ENCODE measurements at places on chromosomes 5 and 9.

DNA sequence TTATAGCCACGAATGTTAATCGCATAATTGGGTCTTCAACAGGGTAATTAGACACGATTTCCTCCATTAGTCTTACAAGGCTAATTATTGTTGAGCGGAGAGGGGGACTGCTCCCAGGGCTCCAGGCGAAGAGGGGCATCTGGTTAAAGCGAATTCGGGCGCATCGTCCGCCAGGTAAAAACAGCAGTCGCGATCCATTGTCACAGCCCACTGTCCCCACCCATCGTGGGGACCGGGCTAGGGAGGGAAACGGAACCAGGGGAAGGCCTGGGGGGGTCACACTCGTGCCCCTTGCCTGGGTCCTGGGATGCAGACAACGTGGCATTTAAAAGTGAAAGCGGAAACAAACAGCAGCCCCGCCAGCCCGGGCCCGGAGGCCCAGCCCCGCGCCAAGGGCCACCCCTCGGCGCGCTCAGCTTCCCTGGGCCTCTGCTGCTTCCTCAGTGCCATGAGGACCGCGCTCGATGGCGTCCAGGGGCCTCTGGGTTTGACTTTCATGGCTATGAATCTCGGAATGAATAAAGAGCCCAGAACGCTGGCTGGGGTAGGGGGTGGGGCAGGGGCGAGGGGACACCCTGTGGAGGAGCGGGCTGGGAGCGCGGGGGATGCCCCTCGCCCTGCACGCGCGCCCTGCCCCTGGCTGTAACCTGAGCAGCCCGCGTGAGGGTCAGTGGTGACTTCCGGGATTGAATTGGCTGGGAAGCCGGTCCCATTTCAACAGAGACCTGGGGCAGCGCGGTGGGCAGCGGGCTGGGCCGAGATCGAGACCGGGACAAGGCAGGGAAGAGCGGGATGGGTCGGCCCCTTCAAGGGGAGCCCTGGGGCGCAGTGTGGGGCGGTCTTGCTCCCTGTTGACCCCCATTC, 99.9 kb downstream of the GTF3C4 start:
- DNase-seq: peak; percentile 27

- DNase-seq: no peak
Observed at GRCh38 chr5:110257971-110258370, 468.5 kb downstream of the TMEM232 start.

GRCh38 chr9:136509549-136509948, 26.7 kb upstream of the SEC16A start:
- no peak for DNase-seq

DNA sequence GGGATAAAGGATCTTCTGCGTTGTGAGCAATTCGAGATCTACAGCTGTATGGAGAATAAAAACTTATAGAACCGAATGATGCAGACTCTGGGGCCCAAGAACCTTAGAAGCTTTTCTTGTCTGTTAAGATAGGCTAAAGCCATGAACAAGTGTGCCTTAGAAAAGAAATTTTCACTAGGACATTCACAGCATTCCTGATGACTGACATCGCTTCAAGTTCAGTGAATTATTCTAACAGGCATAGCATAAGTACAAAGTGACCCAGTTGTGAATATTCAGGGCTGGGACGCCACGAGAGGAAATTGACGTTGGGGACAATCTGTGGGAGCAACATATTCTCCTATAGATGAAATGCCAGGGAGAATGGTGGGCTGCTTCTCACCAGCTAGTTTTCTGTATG, 32.0 kb upstream of the PANK3 start:
- DNase-seq: no peak

- DNase-seq: no peak
Observed at GRCh38 chr5:95808686-95809413, 13.7 kb downstream of the GLRX start.

DNA sequence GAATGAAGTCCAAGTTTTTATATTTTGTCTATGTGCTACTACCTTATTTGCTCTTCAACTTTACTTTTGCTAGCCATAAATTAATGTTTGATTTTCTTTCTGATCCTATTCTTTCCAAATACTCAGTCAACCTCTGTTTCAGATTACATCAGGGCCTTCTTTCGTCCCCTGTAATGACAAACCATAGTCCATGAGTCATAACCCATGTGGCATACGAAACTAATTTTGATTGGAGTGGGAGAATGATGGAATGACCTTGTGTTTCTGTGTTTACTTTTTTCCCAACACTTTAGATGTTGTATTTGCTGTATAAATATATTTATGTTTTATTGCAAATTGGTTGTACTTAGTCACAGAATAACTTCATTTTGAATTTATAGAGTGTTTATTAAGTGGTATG, 1043.1 kb downstream of the DTWD2 start:
- DNase-seq: no peak

DNA sequence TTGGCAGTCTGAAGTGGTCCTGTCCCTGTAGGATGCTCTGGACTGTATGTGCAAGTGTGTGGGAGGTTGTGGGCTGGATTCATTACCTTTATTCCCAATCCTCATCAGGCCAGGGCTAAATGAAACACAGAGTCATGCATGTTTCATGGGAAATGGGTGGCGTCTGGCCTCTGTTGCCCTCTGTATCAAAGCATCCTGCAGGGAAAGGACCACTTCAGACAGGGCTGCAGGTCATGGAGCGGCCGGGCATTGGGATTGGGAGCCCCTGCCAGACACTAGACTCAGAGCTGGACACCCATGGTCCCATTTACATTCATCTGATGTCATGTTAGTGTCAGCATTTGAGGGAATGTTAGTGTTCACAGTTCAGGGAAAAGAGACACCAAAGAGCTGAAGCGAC, 53.8 kb downstream of the UBE2QL1 start:
- no peak for DNase-seq

GRCh38 chr5:45440466-45440865, 255.7 kb downstream of the HCN1 start:
- DNase-seq: no peak

- no peak for DNase-seq
Observed at GRCh38 chr5:29262339-29263123, 1931.0 kb upstream of the CDH6 start.

DNA sequence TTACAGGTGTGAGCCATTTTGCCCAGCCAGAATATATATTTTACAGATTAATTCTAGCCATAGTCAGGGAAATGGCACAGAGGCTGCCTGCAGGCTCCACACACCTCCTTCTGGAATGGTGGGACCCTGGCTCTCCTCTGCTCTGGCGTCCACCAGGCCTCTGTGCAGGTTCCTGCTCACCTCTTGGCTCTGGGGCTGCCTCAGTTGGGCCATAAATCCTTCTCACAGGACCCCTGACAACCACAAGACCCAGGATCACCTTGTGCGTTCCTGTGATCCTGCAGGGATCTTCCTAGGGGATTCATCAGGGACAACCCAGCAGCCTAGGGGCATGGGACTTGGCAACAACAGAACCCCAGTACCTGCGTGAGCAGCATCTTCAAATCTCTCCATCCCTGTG, 93.0 kb upstream of the FSTL4 start:
- no peak for DNase-seq

- no peak for DNase-seq
Observed at GRCh38 chr9:35689542-35690293, at the start of gene TPM2. Gene TPM2, minus strand, starts transcription at chr9:35689925. Its CDS starts 108 bp downstream, at chr9:35689817.

DNA sequence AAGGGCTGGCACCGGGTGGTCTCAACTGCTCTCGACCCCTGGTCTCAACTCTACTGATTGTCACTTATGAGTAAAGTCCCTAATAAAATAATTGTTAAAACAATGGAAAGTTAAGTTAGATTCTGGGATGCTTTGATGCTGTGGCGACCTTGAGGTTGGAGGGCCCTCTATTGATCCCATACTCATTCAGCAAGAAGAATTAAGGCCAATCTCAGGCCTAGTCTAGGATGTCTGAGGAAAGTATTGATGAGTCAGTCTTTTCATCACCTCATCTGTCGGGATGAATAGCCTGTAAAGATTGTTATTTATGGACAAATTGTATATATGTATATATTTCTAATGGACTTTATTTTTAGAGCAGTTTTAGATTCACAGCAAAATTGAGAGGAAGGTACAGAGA, 50.8 kb downstream of the WDR36 start:
- DNase-seq: no peak

DNA sequence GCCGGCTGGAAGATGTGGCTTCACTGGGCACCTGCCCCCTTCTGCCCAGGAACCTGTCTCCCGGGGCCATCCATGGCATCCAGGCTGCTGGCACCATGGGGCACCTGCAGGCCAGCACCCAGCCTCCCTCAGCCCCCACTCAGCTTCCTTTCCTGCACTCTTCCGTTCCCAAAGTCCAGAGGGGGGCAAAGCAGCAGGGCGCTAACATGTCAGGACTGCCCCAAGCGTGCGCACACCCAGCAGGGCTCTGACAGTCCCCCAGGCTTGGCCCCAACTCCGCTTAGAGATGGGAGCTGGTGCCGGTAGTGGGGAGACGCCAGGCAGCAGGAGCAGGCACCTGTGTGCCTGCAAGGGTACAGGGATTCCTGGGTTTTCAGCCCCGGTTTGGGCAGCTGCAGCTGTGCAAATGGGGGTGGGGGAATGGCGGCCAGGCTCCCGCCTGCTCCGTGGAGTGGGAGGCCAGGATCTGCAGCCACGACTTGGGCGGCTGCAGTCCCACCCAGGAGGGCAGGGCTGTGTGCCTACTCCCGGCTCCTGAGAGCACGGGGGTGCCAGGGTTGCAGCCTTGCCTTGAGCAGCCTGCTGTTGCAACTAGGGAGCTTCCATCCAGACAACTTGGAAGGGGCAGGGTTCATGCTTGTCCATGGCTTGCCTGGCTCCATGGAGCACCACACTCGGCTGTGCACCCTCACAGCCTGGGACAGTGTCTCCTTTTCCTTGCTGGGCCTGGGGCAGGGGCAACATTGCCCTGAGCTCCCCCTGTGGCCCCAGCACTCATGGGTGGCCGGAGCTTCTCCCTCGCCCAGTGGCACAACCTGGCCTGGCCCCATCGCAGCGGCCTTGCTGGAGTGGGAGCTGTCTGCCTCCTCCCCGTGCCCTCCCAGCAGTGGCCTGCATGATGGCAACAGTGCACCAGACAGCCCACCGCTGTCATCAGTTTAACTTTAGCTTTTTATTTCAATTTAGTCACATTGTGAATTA, 561.1 kb downstream of the MTRR start:
- no peak for DNase-seq

GRCh38 chr5:85293145-85293785, 908.6 kb upstream of the EDIL3 start:
- DNase-seq: no peak

GRCh38 chr5:137627293-137627692, 108.6 kb downstream of the KLHL3 start:
- DNase-seq: no peak

DNA sequence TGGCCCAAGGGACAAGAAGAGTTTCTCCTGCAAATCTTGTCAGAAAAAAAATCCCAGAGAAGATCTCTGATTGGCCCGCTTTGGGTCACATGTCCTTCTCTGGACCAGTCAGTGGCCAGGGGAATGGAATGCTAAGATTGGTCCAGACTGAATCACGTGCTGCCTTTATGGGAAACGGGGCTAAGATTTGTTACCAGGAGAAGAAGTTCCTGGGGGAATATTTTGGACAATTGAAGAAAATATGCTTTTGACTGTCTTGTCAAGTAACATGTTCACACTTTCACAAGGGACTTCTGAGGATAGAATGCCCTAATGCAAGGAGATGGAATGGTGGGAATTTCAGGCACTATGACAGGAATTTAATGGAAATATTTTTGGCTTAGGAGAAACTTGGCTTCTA, 74.1 kb upstream of the SH3PXD2B start:
- DNase-seq: no peak

DNA sequence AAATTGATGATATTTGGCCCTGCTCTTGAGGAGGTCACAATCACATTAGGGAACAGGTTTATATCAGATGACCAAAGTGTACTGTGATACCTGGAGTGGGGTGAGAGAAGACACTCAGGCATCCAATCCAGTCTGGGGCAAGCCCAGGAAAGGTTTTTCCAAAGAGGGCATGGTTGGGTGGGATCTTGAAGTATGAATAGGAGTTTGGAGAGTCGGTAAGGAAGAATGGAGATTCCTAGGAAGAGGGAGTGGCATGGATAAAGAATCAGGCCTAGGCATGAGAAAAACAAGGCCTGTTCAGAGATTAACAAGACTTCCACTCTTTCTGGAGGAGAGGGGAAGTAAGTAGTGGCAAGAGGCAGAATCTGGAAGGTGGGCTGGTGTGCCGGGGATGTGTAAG, 91.1 kb downstream of the MVB12B start:
- no peak for DNase-seq

- no peak for DNase-seq
Observed at GRCh38 chr9:75239176-75239575, 150.9 kb downstream of the OSTF1 start.

DNA sequence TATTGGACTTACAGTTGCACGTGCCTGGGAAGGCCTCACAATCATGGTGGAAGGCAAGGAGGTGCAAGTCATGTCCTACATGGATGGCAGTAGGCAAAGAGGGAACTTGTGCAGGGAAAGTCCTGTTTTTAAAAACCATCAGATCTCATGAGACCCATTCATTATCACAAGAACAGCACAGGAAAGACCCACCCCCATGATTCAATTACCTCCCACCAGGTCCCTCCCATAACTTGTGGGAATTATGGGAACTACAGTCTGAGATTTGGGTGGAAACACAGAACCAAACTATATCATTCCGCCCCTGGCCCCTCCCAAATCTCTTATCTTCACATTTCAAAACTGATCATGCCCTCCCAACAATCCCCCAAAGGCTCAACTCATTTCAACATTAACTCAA, 75.6 kb downstream of the ZFAND5 start:
- DNase-seq: no peak

DNA sequence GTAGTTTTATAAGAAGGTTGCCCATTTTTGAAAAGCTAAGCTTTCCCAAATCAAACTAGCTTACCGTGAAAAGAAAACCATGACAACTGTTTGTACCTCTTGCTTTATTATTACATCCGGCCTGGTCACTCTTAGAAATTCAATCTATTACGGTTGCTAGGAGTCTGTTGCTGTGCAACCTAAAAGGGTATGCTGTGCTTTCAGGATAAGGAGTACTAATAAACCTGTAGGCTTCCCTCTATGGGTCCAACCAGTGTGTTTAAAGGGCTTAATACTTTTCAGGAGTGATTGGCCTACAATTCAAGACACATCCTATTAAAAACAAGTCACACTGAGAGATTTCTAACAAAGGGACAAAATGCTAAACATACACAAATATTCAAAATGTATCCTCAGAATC, 27.1 kb downstream of the RFX3 start:
- no peak for DNase-seq

- no peak for DNase-seq
Observed at GRCh38 chr5:122315521-122315920, 3.5 kb downstream of the SNCAIP start.

GRCh38 chr9:73579823-73580222, 428.2 kb downstream of the ANXA1 start:
- no peak for DNase-seq

- no peak for DNase-seq
Observed at GRCh38 chr9:86602715-86603114, 248.5 kb upstream of the TUT7 start.
